ENCODE measurements at places on chromosomes 7 and 10.

DNA sequence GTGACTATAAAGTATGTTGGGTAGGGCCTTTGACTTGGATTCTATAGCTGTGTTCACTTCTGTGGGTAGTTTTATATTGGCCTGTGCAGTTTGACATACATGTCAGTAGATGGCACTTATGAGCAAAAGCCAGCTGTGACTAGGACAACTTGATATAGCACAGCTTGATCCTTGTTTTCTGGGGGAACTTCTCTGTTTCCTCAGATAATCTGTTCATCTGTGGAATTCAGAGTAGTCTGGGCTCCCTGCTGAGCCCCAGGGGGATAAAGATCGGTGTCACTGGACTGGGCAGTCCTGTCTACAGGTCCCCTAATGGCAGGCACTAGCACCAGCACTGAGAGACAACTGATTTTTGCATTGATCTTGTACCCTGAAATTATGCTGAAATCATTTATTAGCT is 25.4 kb downstream of the CYP2C9 start:
- peak; percentile 49 for DNase-seq

DNA sequence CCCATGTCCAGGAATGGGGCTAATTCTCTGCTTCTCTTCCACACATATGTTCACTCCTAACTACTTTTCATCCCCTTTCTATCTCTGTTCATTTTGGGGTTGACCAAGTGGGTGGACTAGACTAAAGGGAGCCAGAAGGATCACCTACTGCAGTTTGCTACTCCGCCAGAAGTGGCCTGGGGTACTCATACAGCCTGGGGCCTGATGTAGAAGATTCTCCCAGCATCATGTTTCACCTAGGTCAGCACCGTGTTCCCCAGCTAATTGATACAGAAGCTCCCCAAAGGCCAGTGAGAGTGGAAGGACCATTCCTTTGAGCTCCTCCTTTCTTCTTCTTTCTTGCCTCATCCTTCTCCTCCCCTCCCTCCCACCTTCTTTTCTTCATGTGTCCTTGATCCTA is 19.6 kb upstream of the IFRD1 start:
- DNase-seq, result no peak

GRCh38 chr7:48148311-48148710 is 22.9 kb upstream of the ABCA13 start:
- no peak for DNase-seq

GRCh38 chr10:2471811-2472210 is 595.5 kb upstream of the PFKP start:
- DNase-seq, result no peak

GRCh38 chr10:75944061-75944460 is 512.6 kb downstream of the LRMDA start:
- DNase-seq, result no peak

GRCh38 chr10:34121781-34122622 is 693.1 kb downstream of the PARD3 start:
- no peak for DNase-seq

- no peak for DNase-seq
Measured at GRCh38 chr10:56135828-56136227, 225.2 kb downstream of the ZWINT start.

GRCh38 chr10:80382989-80383388 is 25.4 kb upstream of the PRXL2A start:
- DNase-seq, result peak; percentile 59

DNA sequence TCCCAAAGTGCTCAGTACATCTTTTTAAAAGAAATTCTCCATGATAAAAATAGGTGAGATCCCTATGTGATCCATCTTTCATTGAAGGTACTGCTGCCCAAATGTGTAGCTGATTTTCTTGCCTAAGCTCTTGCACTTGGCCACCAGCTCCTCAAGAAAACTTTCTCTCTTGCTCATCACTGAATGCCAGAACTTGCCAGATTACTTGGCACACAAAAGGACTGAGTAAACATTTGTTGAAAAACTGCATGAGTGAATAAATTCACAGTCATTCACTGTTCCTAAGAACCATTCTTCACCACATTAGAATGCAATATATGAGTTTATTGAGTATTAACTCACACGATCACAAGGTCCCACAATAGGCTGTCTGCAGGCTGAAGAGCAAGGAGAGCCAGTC is 99.9 kb downstream of the TRIL start:
- no peak for DNase-seq

DNA sequence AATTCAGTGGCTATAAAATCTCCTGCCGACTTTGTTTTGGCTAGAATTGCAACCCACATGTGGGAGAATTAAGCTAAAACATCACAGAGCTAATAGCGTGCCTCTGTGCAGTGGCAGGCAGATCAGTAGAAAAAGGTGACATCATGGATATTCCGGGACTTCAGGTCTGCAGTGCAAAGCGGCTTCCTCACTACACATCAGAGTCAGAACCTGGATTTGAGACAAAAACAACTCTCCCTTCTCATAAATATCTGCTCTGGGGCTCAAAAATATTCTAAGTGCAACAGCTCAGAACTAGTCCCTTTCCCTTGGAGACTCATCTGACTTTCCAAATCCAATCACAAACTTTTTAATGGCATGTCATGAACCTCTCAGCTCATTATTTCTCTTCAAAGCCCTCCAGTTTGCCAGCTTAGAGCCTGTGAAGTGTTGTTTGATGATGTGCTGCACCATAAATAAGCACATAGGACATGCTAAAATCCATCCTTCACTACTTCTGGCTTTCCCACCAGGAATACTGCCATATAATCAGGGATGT is 337.1 kb downstream of the RNLS start:
- DNase-seq, result no peak

- DNase-seq, result peak; percentile 15
Measured at GRCh38 chr7:68679459-68680234, 918.6 kb upstream of the AUTS2 start.

DNA sequence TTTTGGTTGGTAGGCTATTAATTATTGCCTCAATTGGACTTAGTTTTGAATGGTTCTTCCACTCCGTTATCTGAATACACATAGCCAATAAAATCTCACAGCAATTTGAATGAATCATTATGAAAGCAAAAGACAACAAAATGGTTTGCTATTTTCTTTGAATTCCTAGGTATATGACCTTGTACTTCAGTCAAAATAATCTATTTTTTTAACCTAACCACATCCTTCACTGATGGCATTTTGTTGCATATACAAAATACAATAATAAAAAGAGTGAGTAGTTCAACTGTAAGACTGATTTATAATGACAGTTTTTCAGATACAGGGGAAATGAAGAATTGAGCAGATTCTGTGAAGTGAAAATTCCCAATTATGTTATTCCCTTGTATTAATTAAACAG is 433.1 kb downstream of the HTR7 start:
- no peak for DNase-seq

GRCh38 chr10:12091421-12091820 is 22.7 kb downstream of the DHTKD1 start:
- DNase-seq, result no peak

DNA sequence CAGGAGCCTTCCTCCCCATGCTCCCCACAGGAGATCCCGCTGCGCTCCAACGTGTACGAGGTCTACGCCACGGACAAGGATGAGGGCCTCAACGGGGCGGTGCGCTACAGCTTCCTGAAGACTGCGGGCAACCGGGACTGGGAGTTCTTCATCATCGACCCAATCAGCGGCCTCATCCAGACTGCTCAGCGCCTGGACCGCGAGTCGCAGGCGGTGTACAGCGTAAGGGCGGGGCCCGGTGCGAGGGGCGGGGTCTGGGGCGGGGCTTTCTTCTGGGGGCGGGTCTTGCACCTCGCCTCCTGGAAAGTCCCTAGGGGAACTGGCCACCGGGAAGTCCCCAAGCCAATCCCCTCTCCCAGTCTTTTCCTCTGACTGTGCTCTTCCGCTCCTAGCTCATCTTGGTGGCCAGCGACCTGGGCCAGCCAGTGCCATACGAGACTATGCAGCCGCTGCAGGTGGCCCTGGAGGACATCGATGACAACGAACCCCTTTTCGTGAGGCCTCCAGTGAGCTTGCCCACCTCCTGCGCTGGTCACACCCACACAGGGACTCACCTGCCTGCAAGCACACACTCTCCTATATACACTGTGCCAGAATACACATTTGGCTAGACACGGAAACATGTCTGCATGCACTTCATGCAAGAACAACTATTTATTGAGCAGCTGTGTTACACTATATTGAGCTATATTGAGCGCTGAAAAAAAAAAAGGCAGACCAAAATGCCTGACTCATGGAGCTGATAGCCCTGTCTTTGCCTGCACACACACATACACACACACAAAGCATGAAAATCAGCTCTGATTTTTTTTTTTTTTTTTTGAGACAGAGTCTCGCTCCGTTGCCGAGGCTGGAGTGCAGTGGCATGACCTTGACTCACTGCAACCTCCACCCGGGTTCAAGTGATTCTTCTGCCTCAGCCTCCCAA is 32.7 kb upstream of the VSIR start:
- DNase-seq, result no peak

DNA sequence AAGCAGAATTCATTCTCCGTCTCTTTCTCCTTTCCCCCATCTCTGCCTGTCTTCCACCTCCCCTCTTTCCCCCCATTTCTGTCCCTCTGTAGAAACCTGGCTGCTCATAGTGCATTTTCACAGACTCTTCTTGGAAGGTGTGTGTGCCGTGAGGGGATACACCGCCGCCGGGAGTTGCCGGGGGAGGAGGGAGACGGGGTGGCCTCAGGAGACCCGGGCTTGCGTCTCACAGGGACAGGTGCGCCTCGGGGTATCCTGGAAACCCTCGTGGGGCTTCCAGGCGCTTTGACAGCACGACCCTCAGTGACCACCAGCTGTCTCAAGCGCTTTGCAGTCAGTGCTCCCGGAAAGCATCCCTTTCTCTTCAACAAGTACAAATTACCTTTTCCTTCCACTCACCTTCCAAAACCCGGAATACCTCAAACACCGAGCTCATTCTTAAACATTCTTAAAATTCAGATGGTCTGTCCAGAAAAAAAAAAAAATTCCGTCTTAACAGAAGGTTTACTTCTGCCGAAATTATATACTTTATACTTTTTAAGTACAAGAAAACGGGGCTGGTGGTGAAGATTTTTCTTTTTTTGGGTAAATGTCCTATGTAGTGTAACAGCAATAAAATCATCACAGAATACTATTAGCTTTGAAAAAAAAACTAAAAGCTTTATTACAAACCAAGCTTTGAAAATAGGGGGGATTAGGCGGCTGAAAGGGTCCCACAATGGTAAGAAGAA is 8.2 kb downstream of the EMX2 start:
- DNase-seq, result no peak

- DNase-seq, result no peak
Measured at GRCh38 chr10:104336821-104337467, 1.3 kb downstream of the ITPRIP start.

- no peak for DNase-seq
Measured at GRCh38 chr10:8242295-8242872, 187.9 kb downstream of the GATA3 start.

DNA sequence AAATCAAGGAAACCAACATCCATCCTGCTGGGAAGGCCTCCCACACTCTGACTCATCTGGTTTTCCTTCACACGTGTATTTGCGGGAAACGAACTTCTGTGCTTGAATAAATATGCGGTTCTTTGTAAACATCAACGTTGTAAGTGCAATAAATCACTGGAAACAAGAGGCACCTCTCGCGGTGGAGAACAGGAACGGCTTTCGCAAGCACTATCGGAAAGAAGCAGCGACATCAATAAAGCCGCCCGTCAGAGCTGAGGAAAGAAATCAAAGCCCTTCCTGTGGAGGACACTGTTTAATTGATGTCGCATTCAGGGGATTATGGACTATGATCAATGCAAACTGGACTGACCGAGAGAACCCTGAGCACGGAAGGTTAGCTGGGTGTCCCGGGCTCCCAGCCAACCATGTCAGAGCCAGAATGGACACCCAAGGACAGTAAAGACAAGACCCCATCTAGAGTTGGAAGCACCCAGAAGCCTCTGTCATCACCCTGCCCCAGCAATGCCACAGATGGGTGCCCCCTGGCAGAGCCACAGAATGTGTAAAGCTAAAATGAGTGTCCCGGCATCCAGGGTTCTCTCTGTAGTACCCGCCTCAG is 37.6 kb downstream of the OAT start:
- DNase-seq, result no peak

- DNase-seq, result no peak
Measured at GRCh38 chr10:13787015-13787421, 200.3 kb downstream of the PRPF18 start.

DNA sequence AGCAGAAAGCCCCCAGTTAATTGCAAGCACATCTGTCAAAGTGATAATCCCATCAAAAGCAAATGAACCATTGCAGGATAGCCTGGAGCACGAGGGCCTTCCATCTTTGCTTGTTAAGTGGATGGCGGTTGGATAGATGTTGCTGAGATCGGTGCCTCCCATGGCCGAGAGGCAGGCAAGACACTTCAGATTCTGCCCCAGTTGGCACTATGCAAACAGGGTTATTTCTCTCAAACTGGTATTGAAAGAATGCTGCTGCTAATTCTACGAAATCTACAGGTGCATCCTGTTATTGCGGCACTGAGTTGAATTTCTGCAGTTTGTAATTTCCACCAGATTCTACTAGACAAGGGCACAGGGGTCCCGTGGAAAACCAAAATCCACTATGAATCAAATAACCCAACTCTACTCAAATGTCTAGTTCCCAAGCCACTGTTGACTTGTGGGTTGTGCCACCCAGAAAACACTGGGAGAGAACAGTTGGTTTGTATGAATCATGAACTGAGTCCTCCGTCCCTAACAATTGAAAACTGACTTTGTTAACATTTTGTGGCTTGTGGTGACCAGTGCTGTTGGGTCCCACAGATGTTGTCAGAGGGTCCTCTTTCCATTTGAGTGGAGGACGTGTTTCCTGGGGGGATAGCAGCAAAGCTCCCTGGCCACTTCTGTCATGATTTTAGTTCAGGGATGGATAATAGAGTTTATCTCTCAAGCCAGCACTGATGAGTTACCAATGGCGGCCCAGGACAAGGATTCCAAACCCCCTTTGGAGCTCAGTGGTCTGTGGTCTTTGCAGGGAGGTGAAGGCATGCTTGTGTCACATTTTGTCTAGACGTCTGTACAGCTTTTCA is 7.1 kb upstream of the IL2RA start:
- no peak for DNase-seq

GRCh38 chr10:113517165-113517900 is 35.5 kb upstream of the HABP2 start:
- DNase-seq, result no peak

All from Ammon's horn (tissue), 1 donor.